ENCODE measurements at places on chromosomes 2 and 18.

DNA sequence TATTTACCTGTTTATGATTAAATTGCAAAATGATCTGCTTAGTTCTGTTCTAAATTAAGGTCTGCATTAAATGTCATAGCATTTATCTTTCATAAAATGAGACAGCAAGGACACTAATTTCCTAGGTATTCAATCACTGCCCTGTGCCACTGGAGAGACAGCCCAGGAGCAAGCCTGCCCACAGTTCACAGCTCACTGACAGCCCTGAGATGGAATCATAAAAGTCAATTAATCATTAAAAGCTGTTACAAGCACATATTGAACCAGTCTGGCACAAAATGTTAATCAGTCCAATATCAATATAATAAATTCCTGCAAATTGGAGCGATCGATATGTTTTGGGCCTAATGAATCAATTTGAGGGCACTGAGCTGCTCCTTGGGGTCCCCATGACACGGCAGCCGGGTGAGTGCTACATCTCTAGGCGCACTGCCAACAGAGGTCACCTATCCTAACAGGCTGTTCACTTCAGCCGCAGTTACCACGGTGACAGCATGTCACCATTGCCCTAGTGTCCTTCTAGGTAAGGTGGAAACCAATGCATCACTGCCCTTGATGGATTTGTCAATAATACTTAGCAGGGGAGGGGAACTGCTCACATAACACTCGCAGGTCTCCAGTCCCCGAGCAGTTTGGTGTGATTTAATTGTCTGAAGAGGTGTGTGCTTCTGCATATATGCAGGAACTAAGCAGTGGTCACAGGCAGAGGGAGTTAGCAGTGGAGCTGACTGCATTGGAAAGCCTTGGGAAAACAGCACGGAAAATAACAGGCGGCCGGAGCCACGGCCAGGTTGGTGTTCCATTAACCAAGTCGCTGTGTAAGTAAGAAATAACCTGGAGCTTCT is 47.3 kb downstream of the POU3F3 start:
- DNase-seq, result no peak

GRCh38 chr18:44450226-44450625 is 230.5 kb upstream of the SETBP1 start:
- DNase-seq, result no peak

DNA sequence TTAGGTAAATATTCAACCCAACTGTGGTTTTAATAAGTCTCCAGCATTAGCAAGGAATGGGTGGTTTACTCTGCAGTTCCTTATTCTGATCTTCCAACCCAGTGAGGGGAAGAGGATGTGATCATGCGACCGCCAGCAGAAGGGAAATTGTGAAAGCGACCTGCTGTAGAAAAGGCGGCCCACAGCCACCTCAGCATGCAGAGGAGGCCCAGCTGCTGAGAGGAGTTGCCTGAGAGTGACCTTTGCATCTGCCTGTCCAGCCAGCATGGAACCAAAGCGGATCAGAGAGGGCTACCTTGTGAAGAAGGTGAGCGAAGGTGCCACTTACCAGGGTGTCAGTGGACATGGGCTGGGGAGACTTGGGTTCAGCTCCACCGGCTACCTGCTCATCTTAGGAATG is at the start of gene PLEK:
Gene PLEK, plus strand, starts transcription at position 196 of the 400 bp plus-strand sequence. Its CDS starts 70 bp downstream, at position 266.
- no peak for DNase-seq

DNA sequence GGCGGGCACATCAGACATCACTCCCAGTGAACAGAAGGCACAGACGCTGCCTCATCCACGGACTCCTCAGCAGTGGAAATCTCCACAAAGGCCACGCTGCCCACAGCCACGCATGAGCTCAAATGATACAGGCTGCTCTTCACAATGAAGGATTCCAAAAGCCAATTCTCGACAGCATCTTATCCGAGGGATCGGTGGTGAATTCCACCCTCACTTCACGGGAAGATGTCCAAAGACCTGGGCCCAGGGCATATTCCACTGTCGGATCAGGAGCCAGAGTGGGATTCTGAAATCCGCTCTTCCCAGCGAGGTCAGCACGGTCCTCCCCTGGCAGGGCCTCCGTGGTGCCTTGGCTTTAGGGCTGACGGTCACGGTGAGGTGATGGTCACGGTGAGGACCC is 55.8 kb downstream of the EIPR1 start:
- no peak for DNase-seq

- DNase-seq, result peak; percentile 38
Measured at GRCh38 chr2:33042265-33042664, 95.5 kb downstream of the LTBP1 start.

DNA sequence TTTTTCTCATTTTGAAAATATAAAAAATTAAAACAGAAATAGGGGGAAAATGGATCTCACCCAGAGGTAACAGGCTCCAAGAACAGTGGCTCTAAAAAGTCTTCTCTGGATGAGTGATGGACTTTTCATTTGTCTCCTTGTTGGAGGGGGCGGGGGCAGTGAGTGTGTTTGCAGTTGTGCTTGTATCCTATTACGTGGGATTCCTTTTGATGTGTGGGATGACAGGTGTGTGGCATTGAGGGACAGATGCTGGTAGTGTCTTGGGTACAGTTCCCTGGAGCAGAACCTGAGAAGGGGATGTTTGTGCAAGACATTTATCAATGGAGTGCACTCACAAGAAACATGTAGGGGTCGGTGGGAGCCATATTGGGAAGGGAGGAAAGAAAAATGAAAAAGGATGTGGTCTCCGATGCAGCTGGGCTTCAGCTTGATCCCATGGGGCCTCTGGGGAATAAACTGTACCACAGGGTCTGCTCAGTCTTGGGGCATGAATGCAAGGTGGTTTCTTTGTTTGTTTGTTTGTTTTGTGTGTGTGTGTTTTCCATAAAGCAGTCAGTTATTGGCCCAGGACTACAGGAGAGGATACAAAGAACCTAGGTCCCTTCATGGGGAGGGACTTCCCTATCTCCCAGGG is 120.0 kb upstream of the SLC35G4 start:
- DNase-seq, result no peak

DNA sequence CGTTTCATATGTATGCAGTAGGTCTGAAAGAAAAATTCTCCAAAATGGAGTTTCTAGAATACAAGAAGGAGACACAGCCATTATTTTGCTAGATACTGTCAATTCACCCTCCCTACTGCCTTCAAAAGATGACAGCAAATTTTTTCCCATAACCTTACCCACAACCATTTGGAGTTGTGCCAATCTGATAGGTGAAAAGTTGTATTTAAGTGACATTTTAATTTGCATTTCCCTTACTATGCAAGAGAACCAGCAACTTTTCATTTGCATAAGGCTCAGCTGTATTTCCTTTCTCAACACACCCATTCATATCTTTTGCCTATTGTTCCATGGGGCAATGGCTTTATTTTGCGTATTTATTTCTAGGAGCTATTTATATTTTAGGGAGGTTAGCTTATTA is 31.4 kb upstream of the IL18RAP start:
- no peak for DNase-seq

DNA sequence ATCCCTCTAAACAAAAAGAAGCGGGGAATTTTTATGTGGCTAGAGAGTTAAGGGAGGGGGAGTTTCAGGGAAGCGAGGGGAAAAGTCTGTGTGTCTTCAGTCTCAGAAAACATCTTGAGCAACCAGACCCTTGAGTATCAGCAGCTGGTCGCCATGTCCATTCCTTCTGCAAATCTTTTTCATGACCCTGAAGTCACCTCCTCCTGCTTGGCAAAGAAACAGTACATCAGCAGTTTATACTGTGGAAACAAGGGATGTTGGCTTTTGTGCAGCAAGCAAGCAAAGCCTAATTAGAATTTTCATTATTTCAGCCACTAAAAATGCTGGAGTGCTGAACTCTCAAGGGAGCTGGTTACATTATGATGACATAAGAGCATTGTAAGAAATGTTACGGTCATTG is 187.4 kb upstream of the SLC8A1 start:
- peak; percentile 1 for DNase-seq

- no peak for DNase-seq
Measured at GRCh38 chr2:21866316-21866715, 742.5 kb downstream of the TDRD15 start.

GRCh38 chr2:193783681-193784080 is 1588.9 kb upstream of the TMEFF2 start:
- no peak for DNase-seq

DNA sequence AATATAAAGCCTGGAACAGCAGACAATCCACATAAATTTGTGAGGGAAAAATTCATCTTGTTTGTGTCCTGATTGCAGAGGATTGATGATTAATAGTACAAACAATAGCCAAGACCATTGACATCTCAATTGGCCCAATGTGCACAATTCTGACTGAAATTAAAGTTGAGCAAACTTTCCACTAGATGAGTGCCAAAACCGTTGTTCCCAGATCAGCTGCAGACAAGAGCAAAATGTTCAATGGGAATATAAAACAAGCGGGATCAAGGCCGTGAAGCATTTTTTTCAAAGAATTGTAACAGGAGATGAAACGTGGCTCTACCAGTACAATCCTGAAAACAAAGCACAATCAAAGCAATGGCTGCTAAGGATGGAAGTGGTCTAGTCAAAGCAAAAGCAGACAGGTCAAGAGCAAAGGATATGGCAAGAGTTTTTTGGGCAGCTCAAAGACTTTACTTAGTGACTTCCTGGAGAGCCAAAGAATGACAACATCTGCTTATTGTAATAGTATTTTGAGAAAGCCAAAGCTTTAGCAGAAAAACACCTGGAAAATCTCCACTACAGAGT is 55.9 kb upstream of the KIF5C start:
- peak; percentile 8 for DNase-seq

DNA sequence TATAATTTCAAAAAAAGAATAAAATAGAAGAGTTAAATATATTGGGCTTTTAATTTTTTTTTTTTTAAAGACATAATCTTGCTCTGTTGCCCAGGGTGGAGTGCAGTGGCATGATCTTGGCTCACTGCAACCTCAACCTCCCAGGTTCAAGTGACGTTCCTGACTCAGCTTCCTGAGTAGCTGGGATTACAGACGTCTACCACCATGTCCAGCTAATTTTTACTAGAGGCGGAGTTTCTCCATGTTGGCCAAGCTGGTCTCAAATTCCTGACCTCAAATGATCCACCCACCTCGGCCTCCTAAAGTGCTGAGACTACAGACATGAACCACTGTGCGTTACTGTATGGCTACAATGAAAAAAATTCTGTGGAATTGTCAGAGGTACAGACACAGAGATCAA is 98.1 kb upstream of the RGPD4 start:
- DNase-seq, result no peak

DNA sequence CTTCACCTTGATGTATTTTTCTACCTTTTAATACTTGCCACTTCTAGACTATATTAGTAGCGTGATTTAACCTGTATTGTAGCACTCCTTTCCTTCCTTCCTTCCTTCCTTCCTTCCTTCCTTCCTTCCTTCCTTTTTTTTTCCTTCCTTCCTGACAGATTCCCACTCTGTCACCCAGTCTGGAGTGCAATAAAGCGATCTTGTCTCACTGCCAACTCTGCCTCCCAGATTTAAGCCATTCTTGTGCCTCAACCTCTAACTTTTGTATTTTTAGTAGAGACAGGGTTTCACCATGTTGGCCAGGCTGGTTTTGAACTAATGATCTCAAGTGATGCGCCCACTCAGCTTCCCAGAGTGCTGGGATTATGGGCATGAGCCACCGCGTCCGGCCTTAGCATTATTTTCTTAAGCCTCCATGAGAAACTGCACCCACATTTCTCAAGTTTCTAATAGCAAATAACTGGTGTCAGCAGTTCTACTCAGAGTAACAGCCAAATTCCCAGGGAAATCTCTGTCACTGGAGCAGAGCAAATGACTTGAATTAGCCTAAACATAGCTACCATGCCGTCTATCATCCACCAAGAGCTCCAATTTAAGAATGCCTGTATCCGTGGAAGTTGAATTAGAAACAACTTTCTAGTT is 529.2 kb downstream of the LRP1B start:
- no peak for DNase-seq

DNA sequence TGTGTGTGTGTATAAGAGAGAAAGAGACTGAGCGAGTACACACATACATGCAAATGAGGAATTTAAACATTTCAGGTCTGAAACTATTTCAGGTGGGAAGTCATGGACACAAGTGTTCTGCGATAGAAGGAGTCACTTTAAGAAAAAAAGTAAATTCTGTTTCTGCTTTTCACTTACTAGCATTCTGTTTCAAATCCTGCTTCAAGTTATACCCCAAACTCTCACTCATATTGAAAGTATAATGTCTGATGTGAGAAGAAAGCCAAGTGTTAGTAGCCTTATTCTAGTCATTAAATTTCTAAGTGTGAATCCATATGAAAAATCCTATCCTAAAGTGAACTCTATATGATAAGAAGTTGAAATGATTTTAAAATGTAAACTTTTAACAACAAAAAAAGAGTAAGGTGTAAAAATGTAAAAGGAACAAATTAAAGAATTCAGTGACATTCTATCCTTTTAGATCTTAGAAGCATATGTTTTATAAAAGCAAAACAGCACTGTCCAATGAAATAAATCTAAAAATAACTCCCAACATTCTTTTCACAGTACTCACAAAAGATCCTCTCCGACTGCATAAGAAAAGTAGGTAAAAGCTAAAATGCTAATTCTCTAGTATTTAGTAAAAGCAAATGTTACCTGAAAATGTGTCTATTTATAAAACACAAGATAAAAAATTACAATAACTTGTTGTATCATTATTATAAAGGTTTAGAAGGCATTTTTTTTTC is 570.6 kb downstream of the ZEB2 start:
- DNase-seq, result peak; percentile 12

- DNase-seq, result no peak
Measured at GRCh38 chr2:75102011-75102410, 97.3 kb downstream of the TACR1 start.

DNA sequence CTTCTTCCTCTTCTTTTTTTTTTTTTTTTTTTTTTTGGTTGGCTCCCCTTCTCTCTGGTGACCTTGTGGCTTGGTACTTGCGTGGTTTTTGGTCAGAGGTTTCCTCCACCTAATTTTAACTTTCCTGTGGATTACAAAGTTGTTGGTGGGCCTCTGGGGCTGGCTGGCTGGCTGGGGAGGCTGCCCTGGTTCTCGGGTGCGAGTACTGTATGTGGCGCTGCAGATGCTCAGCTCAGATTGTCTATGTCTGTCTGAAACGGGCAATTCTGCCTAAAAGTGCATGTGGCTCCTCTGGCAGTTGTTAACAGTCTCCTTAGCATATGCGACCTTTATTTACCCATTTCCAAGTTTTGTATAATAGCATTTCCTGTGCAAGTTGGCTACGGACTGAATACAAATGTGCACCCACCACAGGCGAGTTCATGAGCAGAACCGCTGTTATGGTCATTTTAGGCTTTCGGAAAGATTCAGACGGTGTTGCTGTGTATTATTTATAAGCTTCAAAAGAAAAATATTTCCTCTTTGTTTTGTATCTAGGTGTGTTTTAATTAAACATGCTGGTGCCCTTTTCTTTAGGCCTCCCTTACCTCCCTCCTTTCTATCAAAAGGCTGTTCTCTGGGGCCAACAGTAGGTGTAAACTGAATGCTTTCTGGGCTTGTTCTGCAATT is 4.4 kb downstream of the TBR1 start:
- DNase-seq, result no peak

GRCh38 chr2:54279385-54279784 is 23.4 kb upstream of the TSPYL6 start:
- no peak for DNase-seq

- no peak for DNase-seq
Measured at GRCh38 chr2:238160206-238161129, 1.7 kb downstream of the ERFE start.

Data from fibroblast of gingiva (primary cell).